ENCODE measurements at places on chromosomes 12 and 14.

DNA sequence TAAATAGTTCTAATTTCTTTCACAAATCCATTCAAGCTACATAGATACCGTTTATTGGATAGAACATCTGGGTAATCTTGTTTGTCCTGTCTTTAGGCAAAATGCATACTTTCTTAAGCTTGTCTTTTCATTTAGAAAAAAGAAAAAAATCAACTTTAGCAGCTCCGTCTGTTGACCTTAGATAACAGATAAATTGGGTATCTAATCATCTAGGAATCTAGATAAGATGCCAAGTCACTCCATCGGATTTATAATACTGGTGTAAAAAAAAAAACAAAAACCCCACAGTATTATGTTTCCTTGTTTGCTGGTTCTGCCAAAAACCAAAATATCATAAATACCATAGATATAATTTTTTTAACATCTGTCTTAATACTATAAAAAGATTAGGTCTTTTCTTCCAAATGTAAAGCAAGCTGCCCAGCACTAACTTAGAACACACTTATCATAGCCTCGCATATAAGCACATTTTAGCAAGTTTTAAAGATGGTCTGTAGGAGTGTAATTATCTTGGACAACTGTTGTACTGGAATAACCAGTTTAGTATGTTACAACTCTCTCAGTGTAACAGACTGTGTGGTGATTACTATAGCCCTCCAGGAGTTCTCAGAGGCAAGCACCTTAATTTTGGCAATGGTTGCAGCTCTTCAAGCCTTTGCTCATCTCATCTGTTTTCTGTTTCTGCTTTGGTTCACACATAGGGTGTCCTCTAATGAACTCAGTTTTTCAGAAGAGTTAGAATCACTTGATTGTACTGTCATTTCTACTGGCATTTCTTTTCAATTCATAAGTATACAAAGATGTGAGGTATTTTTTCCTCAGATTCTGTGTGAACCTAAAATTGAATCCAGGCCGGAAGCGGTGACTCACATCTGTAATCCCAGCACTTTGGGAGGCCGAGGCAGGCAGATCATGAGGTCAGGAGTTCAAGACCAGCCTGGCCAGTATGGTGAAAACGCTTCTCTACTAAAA, 83.1 kb downstream of the ANO6 start:
- DNase-seq, result no peak

- DNase-seq, result no peak
Measured at GRCh38 chr14:21248739-21249411, 20.4 kb downstream of the HNRNPC start.

DNA sequence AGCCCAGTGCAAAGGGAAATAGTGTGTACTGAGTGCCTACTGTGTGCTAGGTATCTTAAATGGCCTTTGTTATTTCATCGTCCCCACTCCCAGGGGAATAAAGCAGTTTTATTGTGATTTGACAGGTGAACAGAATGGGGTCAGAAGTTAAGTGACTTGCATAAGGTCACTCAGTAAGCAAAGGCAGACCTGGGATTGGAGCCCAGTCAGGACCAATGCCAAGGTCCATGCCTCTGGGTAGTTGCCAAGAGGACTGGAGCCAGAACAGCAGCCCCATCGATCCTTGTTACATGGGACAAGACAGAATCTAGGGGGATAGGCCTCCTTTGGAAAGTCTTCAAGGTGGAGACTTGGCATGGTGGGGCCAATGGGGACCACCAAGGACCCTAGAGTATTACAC, 227.4 kb upstream of the PWP1 start:
- DNase-seq, result no peak

DNA sequence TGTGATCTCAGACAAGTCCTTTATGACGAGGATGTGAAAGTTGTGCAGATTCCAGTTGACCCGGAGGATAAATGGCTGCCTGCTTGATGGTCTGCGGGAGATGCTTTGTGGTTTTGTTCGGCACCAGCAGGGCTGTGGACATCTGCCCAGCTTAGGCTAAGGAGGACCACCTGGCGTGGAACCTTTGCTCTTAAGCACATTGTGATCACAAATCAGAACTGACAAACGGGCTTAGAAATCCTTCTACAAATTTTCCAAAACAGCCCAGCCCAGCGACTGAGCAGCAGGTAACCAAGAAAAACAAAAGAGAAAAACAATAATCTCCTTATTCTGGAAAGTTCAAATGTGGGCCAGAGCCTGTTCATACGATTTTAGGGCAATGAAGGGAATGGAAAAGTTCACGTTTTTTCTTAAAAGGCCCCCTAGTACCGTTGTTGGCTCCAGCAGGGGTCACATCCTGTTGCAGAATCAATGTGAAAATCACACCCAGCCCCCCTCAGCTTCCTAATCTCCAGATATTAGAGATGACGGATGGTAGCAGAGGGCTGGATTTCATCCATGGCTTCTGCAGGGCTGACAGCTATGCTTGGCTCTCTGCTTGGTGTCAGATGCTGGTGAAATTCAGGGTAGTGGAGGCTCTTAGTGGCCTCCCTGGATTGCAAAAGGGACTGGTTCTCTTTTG, 81.1 kb upstream of the RFLNA start:
- DNase-seq, result no peak

DNA sequence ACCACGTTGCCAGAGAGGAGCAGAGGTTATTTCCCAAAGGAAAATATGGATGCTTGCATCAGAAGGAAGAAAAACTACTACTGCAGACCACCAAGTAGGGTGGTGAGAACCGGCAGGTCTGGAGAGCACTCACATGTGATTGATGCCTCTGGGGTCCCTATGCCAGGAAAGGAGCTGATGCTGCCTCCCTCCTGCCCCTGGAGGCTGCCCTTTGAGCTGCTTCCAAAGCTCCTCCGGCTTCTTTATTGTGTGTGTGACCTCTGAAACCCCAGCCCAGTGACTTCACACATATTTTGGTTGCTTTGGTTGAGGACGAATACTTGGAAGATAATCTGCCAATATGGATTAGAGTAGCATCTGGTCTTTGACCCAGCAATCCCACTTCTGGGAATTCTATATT, 133.4 kb downstream of the AACS start:
- DNase-seq, result no peak

DNA sequence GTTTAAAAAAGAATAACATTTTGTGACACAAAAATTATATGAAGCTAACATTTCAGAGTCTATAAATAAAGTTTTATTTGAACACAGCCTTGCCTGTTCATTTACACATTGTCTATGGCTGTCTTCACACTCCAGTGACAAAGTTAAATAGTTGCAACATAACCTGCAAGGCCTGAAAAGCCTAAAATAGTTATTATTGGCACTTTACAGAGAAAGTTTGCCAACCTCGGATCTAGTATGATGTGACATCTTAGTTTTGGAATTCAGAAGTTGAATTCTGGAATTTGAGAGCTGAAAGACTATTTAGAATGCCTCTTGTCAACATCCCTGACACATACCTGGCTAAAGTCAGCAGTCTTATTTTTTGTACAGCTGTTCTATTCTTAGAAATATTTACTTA, 68.3 kb downstream of the DYRK2 start:
- no peak for DNase-seq

DNA sequence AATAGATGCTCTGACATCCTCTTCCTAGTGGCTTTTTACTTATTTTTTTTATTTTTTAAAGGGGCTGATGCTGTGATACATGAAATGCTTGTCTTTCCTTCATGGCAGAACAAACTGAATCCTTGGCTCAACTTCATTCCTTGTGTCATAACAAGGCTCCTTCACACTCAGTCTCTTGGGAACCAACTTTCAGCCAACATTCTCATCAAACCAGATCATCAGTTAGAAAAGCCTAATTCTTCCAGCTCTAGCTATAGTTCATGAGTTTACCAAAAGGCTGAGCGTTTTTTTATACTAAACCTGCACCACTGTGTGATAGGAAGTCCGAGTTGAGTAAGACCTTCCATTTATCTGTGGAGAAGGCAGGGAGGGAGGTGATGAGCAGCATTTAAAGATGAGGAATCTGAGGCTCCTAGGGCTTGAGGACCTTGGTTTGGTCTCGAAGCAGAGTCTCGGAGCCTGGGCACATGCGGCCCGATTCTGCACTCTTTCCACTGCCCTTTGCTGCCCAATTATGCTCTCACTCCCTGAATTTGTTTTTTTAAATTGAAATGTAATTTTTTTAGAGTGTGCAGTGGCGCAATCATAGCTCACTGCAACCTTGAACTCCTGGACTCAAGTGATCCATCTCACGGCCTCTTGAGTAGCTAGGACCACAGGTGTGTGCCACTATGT, 8.2 kb downstream of the GPRC5D start:
- no peak for DNase-seq

GRCh38 chr12:122371475-122372045, 50.9 kb downstream of the CLIP1 start:
- no peak for DNase-seq

DNA sequence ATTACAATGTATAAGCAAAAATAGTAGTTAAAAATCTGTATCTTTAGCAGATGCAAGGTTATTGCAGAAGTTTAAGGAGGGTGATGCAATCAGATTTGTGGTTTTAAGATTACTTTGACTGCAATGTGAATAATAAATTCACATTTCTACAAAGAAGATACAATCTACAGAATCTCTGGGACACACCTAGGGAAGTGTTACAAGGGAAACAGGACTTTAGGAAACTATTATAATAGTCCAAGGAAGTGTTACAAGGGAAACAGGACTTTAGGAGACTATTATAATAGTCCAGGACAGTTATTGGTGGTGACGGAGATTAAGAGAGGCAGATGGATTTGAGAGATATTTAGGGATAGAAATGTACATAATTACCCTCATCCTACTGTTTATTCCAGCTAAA, 154.4 kb upstream of the GARIN6 start:
- DNase-seq, result no peak

DNA sequence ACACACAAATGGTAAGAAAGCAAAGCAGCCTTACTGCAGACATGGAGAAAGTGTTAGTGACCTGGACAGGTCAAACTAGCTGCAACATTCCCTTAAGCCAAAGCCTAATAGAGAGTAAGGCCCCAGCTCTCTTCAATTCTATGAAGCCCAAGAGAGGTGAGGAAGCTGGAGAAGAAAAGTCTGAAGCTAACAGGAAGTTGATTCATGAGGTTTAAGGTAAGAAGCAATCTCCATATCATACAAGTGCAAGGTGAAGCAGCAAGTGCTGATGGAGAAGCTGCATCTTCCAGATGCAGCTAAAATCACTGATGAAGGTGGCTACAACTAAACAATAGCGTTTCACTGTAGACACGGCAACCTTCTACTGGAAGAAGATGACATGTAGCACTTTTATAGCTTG, 53.5 kb downstream of the PPP1R12A start:
- DNase-seq, result no peak

DNA sequence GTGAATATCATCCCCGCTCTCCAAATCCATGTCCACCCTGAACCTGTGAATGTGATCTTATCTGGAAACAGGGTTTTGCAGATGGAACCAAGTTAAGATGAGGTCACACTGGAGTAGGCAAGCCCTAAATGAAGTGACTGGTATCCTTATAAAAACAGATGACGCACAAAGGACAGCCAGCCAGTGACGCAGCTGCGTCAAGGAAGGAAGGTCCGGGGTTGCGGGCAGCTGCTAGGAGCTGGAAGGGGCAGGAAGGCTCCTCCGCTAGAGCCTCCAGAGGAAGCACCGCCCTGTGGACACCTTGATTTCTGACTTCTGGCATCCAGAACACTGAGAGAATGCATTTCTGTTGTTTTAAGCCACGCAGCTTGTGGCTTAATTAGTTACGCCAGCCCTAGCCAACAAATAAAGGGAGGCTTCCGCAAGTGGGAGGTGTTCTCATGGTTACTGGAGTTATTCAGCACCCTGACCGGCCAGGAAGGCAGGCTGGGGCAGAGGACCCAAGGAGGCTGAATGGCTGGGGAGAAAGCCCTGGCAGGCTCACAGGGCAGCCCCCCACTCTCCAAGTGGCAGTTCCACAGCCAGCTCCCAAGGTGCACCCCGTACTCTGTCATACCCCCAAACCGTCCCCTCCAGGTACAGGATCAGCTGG, 127.6 kb upstream of the NCOR2 start:
- DNase-seq, result no peak

GRCh38 chr12:57609101-57609780, 2.0 kb upstream of the ARHGEF25 start:
- DNase-seq, result no peak

GRCh38 chr12:106113042-106113441, 25.7 kb downstream of the NUAK1 start:
- DNase-seq, result no peak

GRCh38 chr12:120739821-120740613, 14.4 kb downstream of the ACADS start:
- DNase-seq, result no peak

GRCh38 chr12:111211910-111212757, 156.8 kb downstream of the PHETA1 start:
- no peak for DNase-seq

- no peak for DNase-seq
Measured at GRCh38 chr12:7667125-7667524, 1.4 kb upstream of the APOBEC1 start.

DNA sequence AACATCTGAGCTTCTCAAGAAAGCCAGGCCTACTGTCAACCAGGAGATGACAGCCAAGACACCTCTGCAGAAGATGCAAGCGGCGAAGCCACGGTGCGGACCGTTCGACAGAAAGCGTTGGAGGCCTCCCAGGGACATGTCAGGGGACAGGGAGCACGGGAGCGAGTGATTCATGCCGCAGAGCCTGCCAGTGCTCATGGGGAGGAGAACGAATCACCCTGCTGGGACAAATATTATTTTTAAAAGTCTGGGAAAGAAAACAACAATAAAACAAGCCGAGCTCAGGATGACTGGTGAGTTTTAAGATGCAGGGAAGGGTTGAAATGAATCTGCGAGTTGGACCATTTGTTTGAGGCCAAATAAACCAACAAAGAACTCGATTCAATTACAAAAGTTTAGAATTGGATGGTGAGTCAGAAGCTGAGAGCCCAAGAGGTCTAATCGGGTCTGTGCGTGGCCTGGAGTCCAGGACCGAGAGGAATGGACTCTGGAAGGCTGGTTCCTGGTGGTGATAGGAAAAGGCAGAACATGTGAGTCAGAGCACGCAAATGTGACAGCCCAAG, 91.0 kb downstream of the RBM19 start:
- no peak for DNase-seq

GRCh38 chr12:112875608-112876007, 31.2 kb upstream of the OAS1 start:
- DNase-seq, result no peak

DNA sequence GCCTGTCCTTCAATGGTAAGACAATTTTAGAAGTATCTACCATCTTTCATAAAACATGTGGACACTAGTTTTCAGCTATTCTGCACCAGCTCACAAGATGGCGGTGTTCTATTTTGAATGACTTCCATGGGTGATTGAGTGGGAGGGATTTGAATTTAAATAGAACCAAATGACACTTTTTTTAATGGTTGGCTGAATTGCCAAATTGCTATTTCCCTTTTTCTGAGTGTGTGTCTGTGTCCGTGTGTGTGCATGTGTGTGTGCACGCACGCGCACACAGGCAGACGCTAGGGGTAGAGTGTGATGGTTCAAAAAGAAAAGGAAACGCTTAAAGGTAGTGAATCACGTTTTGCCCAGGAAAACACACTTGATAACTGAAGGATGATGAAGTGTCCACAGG, 362.6 kb downstream of the DAD1 start:
- no peak for DNase-seq
